AG08395 (cell line): ENCODE measurements at places on chromosomes 7 and 10.

DNA sequence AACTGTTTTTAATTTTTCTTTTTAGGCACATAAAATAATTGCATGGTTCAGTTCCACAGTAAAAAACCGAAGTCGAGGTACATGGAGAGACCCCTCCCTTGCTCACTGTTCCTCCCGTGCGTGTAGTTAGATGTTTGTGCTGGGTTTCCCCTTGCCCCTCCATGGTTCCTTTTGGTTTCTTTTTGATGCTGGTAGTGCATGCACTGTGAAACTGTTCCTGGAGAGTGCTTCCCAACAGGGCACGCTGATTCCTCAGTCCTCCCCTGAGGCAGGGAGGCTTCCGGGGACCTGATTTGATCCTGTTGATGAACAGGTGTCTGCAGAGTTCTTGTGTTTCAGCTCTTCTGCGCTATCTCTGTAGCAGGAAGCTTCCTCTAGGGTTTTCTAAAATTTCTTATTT is 69.5 kb downstream of the ADCY1 start:
- no peak for DNase-seq

DNA sequence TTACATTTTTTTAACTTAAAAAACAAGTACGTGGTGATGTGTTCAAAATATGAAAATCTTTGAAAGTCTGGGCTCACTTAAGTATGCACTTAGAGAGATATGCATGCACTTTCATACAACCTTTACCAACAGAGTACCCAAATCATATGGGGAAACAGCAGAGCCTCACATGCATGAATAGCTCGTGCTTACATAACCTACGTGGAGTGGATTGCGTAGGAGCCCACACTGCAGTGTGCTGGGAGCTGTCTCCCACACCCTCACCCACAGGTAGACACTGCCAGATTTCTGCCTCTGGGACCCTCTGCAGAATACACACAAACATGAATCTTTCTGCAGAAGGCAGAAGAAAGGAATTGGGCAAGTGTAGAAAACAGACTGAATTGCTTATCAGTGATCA is 581 bp downstream of the CLCN1 start:
- no peak for DNase-seq

GRCh38 chr7:80967071-80967916 is 48.4 kb upstream of the SEMA3C start:
- DNase-seq = peak; percentile 5

- DNase-seq = no peak
These were observed 68.3 kb downstream of the GNA12 start for GRCh38 chr7:2775785-2776184.

DNA sequence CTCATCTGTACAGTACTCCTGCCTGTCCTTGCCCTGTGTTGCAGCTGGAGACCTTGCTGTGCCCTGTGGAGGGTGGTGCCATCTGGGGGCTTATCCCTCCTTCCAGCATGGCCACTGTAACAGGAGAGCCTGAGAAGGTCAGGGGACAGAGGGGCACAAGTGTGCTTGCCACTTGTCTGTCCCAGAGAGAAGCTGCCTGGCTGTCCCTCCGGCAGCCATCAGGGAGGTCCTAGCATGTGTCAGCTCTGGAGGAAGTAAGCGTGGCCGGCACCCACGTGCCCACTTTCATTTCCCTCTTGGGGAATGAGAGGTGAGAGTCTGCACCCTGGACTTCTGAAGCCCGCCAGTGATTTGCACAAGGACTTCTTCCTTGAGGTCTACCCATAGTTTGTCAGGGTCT is 97.0 kb upstream of the PPIF start:
- no peak for DNase-seq

DNA sequence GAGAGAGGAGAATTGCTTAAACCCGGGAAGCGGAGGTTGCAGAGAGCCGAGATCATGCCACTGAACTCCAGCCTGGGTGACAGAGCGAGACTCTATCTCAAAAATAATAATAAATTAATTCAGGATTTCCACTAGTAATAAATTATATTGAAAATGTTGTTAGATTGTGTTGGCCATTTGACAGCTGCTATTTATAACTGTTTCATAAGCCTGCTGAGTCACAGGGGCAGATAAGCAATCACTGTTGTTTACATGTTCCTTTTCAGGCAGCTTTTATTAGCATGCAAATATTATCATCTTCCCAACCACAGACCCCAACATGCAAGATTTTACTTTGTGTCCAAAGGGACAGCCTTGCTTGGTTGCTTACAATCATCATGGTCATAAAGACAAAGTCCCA is 49.5 kb upstream of the ZNF138 start:
- no peak for DNase-seq

DNA sequence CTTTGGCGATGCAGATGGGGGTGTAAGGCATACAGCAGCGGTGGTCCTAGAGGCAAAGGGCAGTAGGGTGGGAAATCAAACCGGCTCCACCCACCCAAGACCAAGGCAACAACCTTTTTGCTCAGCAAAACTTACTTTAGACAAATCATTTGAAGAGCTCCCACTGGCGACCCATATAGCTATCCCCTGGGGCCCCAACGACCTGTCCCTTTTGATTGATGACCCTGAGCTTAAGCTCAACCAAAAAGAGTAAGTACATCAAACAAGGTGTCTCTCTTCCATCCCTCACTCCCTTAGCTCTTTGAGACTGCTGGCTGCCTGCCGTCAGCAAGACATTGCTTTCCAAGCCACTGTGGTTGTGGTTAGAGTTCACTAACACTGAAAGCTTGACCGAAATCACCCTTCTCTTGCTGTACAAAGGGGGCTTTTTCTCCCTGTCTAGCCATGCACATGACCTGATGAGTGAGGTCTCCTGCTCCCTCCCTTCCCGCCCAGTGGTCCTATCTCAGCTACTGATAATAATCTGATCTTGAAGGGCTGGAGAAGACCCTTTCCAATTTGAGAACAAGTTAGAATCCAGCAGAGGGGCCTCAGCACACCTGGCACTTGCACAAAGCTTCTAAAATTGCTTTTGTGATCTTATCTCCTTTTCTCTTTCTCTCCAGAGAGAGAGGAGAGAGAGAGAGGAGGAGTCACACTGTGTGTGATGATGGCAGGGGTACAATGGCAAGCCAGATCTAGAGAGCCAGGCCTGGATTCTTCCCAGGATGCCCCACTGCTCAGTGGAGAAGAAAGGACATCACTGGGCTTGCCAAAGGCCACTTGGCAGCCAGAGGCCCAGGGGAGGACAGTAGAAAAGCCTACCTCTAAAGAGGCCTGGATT is 42.2 kb downstream of the XPNPEP1 start:
- DNase-seq = no peak
